NCI-H1092 treated with DMSO at 0.1 percent for 48 hours (cell line): ENCODE measurements at places on chromosomes 2 and 18.

- no peak for DNase-seq
Measured at GRCh38 chr18:44342946-44343345, 337.7 kb upstream of the SETBP1 start.

DNA sequence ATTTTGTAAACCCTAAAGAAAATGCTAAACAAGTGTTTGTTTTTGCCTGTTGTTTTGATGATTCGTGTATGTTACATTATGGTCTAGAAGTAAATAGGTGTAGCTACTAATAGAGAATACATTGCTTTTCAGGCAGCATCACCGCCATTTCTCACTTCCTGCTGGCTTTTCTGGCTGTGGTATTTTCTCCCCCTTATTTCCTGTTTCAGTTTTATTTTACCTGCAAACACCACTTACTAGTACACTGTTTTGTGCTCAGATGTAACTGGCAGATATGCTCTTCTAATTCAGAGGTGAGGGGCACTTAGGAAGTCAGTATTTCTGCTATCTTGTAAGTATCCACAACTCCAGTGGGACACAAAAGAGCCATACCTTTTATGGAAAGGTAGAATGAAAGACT, 38.1 kb upstream of the SLC3A1 start:
- no peak for DNase-seq

DNA sequence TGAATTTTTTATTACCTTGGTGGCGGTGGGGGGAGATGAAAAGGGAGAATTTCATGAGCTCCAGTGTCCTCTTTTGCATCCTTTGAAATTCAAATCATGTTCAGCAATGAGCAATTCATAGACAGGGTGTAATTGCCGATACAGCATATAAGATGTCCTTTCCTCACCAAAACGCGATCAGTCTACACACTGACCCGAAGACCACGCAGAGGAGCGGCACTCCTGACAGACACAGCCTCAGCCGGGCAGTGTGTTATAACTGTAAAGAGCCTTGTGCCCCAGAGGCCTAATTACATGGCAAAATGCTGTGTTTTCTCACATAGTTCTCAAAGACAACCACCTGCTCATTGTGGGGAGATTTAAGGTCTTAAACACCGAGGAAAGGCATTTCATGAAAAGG, 38.4 kb upstream of the APCDD1 start:
- DNase-seq = no peak

DNA sequence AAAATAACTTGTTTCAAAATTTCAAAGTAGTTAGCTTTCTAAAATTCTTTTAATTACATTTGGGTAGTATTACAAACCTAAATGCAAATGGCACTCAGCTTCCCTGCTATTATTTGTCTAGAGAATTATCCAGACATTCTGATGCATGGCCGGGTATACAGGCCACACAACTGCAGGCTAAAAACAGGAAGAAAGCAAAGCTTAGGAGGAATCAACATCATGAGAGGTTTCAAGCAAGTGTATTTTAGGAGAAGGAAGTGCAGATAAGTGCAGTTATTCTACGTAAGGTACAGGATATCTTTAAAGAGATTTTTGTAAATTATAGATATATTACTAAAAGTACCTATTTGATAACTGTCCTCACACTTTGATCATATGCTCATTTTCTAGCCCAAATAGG, 46.8 kb upstream of the RNU4ATAC start:
- DNase-seq = no peak

DNA sequence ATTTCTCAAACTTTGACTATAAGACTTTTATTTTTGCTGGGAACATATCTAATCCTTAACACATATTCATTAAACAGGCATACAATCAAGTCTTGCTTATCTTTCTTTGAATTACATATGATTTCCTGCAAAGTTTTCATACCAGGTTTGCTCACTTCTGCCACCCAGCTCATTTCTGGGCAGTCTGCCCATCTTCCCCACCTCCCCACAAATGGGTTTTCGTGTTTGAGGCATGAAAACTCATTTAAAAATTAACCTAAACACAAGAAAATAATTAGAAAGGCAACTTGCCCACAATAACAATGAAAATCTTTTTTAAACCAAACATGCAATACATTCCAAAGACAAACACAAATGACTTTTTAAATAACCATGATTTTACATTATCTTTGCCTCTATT, 3.4 kb downstream of the CHST9 start:
- DNase-seq = no peak

DNA sequence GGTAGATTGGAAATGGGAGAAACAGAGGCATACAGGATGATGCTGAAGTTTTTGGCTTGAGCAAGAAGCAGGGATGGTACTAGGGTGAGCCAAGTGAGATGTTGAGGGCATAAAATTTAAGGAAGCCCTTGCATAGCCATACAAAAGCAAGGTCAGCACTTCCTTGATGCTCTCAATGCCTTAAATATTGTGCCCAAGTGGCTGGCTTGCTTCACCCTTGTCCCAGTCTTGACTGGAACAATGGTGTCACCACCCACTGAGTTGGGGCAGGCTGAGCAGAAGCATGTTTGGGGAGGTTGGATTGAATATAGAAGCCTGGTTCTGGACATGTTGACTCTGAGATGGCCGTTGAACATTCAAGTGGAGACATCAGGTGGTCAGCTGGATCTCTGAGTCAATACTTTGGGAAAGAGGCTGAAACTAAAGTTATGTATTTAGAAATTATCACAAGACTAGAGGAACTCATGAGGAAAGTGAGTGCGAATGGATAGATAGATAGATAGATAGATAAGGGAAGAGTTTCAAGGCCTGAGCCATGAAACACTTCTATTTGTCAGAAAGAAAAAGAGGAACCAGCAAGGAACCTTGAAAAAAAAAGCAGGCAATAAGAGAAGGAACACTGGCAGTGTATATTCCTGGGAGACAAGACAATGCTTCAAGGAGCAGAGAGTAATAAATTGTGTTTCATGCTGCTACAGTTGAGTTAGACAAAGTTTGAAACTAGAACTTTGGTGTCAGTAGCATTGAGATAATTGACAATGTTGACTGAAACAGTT, 43.0 kb upstream of the HNMT start:
- DNase-seq = no peak

GRCh38 chr2:171803757-171804156, 90.3 kb downstream of the SLC25A12 start:
- DNase-seq = no peak

DNA sequence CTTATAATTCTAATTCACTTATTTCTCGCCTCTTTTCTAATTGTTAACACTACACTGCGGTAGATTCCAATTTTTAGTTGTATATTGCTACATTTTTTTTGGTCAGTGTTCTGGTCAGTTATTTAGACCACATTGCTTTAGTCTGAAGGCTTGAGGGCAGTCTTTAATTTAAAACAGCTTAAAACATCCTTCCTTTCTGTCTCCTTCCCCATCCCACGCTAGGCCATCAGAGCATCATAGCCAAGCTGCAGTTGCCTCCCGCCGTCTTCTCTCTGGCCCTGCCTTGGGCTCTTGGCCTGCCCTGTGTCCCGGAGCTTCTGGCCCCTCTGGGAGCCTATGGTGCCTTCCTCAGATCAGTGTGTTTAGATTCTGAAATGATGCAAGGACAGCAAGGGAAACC, 52.6 kb upstream of the GLI2 start:
- no peak for DNase-seq

DNA sequence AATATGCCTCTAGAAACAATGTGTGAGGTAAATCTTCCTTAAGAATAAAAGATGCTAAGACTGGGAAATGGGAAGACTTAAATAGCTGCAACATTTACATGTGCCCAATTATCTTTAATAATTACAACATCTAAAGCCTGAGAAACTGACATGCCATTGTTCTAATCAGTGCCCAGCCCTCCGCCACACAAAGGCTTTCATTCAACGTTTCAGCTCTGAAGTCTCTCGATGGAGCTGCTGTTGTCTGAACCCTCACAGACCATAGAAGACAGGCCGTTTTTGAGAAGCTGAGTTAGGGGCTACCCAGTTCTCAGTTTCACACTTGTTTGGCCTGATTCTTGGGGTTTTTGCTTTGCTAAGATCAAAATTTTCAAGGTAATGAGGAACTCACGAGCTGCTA, 315.4 kb upstream of the CHST9 start:
- DNase-seq = no peak

DNA sequence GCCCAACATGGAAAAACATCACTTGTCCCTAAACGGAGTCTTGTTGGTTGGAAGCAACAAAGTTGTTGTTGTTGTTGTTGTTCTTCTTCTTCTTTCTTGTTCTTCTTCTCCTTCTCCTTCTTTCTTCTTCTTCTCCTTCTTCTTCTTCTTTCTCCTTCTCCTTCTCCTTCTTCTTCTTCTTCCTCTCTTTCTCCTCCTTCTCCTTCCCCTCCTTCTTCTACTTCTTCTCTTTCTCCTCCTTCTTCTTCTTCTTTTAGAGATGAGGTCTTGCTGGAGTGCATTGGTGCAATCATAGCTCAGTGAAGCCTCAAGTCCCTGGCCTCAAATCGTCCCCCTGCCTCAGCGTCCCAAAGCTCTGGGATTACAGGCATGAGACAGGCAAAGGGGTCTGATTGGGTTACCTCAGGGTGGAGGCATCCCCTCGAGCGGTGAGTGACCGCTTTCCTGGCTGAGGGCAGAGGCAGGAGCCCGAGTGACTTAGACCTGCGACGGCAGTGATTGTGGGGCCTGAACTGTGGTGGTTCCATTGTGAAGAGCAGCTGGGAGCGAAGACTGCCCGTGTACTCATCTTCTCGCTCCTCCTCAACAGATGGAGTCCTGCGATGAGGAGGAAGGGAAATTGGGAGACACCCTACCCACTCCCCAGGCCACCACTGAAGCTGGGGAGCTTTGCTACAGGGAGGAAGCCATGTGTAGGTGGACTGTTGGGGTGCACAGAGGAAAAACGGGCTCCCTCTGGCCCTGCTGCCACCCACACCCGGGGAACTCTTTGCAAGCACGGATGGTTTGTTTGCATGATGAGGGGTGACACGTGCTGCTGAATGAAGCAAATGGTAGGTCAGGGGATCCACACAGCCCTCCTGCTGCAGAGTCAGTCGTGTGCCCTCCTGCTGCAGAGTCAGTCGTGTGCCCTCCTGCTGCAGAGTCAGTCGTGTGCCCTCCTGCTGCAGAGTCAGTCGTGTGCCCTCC, 7.0 kb upstream of the PER2 start:
- DNase-seq = no peak

DNA sequence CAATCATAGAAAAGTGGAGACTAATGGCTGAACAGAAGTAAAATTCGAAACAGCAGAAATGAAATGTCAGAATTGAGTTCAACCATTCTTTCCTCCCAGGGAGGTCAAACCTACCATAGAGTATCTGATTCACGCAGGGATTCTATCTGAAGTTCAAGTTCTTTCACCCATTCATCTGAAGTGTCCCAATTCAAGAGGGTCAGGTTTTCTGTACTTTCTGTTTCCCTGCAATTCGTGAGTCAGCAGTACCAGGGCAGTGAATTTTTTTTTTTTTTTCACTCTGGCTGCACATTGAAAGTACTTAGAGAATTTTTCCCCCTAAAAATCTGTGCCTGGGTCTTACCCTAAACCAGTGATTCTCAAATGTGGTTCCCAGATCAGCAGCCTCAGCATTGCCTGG, 40.9 kb upstream of the CCDC88A start:
- DNase-seq = no peak

DNA sequence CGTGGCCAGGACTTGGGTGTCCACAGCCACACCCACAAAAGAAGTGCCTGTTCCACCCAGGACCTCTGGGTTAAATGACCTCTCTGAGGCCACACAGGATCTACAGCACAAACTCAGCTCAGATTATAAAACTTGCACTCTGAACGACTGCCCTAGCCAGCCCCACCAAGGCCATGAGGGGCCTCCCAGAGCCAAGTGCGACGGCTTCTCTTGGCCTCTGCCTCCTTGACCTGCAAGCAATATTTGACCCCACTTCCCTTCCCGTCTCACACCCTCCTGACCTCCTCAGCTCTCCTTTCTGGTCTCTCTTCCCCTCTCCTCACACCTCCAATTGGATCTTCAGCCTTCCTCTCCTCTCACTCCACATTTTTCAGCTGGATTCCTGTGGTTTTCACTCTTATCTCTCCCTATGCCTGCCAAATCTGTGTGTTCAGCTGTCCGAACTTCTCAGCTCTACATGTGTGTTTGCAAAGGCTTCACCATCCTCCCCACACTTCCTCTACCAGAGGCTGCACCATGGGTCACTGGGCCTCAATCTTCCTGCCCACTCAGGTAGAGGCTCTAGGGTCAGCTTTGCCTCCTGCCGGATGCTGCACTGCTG, 25.3 kb upstream of the STEAP3 start:
- DNase-seq = no peak

DNA sequence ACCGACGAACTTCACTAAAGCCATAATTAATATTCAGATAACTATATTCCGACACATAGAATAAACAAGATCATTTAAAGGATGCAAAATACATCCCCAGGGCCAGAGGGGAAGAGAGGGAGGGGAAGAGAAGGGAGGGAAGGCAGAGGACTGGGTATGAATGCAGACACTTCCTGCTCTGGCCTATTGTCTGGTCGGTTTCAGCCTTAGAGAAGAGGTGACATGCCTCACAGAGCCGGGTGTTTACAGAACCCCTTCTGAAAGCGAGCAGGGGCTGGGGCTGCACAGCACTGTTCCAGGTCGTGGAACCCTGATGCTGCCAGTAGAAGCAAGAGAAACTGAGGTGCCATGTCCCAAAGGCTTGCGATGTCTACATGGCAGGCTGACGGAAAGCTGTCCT, 31.0 kb downstream of the CELF4 start:
- no peak for DNase-seq

GRCh38 chr2:226461981-226462380, 337.6 kb downstream of the IRS1 start:
- DNase-seq = no peak

DNA sequence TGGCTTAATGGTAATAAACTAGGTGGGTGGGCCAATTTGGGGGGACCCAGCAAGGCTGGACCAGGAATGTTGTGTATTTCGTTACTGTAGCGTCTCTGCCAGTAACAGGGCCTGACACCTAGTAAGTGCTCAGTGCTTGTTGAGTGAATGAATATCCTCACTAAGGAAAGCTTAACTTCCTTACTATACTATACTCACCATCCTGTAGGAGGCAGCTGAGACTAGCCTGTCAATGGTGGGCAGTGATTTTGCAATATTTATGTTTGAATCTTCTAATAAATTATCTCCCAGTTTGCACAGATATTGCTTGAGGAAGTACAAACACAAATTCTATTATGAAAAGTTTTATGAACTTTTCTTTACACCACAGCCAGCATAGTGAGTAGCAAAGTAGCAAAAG, 370.7 kb upstream of the SYT4 start:
- no peak for DNase-seq

DNA sequence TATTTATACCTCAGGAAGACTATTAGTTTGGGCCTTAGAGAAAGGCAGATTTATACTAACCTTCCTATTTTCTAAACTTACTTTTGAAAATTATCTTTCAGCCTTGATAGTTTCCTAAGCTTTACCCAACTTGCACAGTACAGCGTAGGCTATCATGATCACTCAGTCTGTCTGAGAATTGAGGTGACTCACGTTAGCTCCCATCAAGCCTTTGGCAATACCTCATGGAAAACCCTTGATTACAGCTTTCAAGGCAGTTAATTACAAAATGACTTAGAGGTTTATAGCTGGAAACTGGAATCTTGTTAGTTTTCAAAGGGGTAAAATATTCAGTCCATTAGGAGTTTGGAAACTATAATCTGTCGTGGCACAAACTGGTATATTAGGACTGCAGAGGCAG, 26.4 kb upstream of the ARMC9 start:
- no peak for DNase-seq
